ENCODE measurements at places on chromosomes 2 and 18.

DNA sequence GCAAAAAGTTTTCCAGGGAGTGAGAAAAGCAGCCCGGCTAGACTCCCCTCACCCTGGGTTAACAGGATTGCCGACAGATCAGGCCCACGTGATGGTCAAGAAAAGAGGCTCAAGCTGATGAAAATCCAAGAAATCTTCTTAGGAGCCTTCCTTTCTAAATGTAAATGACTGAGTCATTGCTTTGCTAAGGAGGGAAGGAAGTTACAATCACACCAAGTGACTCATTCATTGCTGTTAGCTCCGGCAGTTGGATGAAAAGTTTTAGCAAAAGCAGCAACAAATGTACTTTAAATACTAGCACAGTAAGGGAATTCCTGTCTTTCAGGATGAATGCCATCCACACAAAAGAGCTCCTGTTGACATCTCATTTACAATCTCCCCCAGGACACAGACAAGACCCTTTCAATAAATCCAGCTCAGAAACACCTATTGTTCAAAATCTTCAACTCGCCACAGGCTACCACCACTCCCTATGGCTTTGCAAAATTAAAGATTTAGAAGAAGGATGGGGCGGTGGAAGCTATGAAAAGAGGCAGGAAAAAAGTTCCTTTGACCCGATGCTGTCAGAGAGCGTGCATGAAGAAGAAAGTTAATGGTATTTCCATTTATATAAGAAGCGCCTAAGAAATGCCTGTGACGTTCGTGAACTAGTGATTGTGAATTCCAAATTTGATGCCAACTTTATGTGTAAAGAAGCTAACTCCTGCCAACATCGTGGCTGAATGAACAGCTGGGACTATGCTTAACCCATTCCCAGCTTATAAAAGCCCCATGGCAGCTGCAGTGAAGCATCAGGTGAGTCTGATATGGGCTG, 153.7 kb downstream of the TGIF1 start:
- DNase-seq = peak; percentile 95

GRCh38 chr2:11822746-11823451, 76.5 kb downstream of the LPIN1 start:
- no peak for DNase-seq

DNA sequence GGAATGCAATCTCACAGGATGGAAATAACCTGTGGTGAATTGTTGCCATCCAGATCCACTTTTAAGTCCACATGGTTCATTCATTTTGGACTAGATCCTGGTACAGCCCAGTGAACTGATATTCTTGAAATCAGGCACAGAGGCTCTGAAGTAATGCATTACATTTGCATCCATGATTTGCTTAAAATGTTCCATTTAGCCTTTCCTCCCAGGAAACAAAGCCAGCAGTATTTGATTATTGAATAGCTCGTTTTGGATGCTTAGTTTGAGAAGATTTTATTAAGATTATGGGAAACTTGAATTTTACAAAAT, 995.8 kb upstream of the CDH2 start:
- DNase-seq = no peak

- DNase-seq = no peak
Observed at GRCh38 chr2:172329774-172330671, 97.4 kb upstream of the ITGA6 start.

- DNase-seq = no peak
Observed at GRCh38 chr2:191351298-191351697, 106.1 kb downstream of the MYO1B start.

All from BJ (cell line).